Activated CD4-positive, alpha-beta T cell treated with anti-CD3 and anti-CD28 coated beads for 36 hours (primary cell): ENCODE measurements at places on chromosomes 11 and 22.

DNA sequence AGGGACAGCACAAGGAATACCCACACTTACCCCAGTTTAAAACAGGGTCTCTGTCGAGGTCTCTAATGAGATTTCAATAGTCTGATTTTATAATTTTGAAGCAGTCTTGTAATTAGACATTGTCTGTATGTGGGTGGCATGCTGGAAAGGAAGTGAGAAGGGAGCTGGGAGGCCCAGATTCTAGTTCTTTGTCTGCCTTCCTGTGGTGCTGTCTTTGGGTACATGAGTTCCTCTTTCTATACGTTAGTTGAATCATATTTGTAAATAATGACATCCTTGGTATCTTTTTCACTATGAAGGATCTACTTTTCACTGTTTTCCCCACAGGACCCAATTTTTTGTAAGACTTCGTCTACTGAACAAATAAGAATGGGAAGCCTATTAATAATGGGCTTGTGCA is 42.0 kb upstream of the TENM4 start:
- DNase-seq = peak; percentile 5

DNA sequence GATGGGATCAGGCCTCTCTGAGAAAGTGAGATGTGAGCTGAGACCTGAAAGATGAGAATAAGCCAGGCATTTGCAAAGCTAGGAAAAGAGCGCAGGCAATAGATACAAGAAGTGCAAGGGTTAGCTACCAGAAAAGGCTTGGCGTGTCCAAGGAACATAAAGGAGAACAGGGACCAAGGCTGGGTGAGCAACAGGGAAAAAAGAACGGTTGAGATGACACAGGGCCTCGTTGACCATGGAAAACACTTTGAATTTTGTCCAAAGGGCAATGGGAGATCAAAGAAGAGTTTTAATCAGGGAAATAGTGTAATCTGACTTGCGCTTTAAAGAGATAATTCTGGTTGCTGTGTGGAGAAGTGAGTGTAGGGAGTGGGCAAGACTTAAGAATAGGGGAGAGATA is 35.0 kb downstream of the RAB30 start:
- no peak for DNase-seq

DNA sequence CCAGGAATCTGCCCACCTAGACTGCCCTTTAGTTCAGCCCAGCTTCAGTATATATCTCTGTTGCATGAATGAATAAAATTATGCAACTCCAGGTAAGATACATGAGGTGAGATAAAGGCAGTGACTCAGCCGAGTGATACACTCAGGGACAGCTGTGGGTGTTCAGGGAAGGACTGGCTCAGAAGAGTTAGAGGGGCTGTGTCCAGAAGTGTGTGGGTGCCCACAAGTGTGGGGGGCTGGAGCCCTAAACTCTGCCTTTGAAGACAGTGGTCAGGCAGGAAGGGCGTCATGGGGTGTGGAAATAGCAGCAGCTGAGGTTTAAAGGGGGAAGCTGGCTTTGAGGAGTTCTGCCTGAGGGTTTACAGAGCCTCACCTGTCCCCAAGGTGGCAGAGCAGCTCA is 8.3 kb downstream of the FTH1 start:
- no peak for DNase-seq

GRCh38 chr22:17638182-17638431 is 450 bp upstream of the BCL2L13 start:
- no peak for DNase-seq

DNA sequence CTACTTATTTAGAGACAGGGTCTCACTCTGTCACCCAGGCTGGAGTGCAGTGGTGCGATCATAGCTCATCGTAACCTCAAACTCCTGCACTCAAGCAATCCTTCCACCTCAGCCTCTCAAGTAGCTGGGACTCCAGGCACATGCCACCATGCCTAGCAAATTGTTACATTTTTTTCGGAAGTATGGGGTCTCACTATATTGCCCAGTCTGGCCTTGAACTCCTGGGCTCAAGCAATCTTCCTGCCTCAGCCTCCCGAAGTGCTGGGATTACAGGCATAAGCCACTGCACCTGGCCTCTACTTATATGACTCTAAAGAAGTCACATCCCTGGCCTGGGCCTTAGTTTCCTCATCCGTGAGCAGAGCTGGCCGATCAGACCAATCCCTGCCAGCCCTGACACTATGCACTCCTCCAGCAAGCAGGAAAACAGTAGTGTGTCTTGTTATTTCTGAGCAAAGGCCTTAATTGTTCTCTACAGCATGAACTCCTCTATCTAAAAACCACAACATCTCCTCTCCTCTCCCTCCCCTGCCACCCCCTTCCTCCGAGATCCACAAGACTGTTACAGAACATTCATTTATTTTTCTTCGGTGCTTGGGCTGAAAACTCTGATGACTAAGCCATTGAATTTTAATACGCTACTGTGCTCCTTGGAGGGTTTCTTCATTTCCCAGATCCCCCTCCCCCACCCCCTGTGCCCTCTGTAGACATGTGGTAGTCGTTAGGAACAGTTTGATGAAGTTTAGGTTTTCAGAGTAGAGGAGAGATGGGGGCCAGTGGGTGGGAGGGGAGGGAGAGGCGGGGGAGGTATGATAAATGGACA is 91.5 kb downstream of the ABTB2 start:
- DNase-seq = no peak

DNA sequence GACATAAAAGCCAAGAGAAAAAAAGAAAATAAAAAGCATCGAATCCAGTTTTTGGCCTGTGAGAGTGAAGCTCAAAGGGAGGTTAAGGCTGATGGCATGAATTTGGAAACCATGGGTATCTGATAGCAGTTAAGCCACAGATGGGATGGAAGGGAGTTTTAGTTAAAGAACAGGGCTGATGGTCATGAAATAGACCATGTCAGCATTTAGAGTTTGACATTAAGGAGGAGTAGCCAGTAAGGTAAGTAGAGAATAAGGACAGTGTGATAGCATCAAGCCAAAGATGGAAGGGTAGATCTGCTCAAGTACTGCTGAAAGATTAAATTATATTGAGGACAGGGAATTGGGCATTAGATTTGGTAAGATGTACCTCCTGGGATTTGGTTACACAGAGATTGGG is 826.5 kb downstream of the NTM start:
- DNase-seq = no peak

GRCh38 chr11:64866173-64866491 is 12.3 kb downstream of the EHD1 start:
- no peak for DNase-seq

- DNase-seq = no peak
Observed at GRCh38 chr22:48741540-48741939, 1086.1 kb downstream of the BRD1 start.

DNA sequence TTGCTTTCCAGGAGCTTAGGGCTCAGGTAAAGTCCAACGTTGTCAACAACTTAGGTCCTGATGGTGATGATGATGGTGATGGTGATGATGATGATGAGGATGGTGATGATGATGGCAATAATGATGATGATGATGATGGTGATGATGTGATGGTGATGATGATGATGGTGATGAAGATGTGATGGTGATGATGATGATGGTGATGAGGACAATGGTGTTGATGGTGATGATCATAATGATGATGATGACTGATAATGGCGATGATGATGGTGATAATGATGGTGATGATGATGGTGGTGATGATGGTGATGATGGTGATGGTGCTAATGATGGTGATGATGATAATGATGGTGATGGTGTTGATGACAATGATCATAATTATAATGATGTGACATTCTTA is 750.2 kb downstream of the TBC1D22A start:
- no peak for DNase-seq

DNA sequence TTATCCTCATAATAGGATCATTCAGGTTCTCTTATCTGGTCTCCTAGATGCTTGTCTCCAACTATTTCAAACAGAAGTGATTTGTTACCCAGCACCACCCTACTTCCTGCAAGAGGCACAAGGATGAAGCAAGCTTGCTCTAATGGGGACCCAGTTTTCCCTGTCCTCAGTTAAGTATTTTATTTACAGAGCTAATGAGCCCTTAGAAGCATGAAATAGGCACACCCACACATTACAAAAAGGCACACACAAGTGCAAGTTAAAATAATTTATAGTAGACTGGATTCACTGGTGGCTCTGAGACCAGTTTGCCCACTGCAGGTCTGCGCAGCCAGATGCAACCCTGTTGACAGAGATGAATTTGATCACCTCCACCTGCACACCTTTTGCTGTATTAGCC is 167.5 kb downstream of the KIRREL3 start:
- no peak for DNase-seq

GRCh38 chr11:77402218-77402556 is 71.7 kb downstream of the PAK1 start:
- DNase-seq = no peak

GRCh38 chr11:14242187-14242586 is 116.8 kb downstream of the RRAS2 start:
- DNase-seq = no peak

DNA sequence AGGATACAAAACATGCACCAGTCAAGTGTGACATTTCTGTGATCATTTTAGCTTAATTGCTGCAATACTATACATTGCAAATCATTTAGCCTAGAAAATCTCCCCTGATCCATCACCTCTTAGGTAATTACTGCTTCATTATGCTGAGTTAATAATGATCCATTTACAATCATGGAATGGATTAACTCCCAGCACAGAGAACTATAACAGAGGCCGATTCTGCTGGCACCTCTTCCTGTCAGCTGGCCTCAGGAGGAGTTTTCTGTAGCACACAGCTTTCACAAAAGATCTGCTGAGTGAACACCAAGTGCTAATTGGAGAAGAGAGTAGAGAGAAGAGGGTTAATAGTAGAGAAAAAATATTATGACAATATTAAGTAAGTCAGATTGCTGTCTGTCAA is 591.8 kb upstream of the KIRREL3 start:
- no peak for DNase-seq

- DNase-seq = no peak
Observed at GRCh38 chr11:35722641-35723040, 60.1 kb downstream of the TRIM44 start.

DNA sequence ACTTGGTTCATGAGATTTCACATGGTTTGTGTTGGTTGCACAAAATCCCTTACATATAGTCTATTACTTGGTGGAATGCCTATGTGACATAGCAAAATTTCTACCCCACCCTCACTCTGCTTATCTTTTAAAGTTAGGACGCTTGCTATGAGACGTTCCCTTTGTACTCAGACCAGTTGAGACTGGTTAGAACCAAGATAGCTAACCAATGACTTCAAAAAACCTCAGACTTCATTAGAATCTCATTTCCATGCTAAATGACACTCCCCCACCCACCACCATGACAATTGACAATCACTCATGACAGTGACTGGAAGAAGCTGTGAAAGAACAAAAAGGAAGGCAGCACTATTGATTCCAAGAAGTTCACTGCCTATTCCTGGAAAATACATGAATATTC is 313.6 kb downstream of the ETS1 start:
- no peak for DNase-seq

GRCh38 chr11:44858796-44859527 is 91.7 kb downstream of the TP53I11 start:
- DNase-seq = no peak

DNA sequence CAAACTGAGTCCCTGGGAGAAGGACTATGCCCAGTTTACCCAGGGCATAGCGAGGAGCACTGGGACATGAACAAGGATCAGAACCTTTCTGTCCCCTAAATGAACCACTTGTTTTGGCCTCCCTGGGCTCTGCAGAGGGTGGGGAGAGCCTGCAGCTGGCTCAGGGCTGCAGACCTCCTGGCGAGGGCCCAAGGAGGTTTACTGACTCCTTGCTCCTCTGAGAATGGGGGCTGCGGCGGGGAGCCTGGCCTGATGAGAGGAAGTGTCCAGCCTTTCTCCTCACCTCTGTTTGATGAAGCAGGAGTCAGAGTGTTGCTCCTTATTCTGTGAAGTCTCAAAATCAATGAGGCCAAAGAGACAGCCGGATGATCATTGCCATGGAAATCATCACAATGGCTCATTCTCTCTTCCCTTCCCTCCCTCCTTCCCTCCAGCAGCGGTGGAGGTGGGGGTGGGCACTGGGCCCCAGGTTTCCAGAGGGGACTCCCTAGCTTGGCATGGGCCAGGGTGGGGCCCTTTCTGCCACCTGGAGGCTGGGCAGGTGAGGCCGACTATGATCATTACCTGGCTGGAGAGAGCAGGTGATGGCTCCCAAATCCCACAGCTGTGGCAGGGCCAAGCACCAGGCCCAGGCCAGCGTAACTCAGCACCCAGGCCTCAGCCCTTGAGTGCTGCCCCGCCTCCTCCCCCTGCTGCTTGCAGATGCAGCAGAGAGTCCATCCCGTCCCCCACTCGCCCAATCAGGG is 169.7 kb downstream of the CEP164 start:
- no peak for DNase-seq

DNA sequence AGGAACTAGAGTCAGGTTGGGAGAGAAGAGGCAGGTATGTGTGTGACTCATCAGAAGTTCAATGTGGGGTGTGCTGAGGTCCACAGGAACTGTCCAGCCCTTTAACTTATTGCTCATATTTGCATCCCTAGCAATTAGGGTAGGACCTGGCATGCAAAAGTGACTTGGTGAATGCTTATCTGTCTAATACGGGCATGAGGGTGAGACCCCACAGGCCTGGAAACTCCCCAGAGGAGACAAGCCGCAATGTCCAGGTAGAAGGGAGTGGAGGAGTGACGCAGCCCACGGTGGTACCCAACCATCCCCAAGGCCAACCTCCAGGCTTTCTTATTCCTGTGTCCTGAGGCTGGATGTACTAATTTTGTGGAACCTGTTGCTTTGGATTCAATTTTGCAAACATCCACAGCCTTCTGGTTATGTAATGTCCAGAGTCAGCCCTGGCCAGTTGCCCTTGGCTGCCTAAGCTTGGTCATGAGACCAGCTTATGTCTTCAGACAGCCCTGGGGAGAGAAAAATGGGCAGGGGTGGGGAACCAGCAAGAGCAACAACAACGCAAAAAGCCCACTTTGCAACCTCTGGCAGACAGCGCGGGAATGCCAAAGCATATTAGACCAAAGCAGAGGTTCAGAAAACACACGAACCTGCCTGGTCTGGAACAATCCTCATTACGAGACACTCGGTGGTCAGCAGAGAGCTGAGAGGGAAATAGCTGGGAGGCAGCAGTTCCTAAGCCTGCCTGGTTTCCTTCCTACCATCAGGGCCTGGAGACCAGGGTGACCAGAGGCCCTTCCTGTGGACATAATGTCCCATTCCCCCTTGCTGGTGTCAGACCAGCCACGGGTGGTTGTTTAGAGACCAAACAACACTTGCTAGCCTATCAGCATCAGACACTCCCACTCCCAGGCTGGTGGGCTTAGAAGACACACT is 49.3 kb downstream of the TIMP3 start:
- no peak for DNase-seq

- DNase-seq = no peak
Observed at GRCh38 chr11:25529572-25529971, 802.4 kb upstream of the ANO3 start.

- DNase-seq = no peak
Observed at GRCh38 chr11:17244046-17244445, 32.5 kb upstream of the NUCB2 start.

DNA sequence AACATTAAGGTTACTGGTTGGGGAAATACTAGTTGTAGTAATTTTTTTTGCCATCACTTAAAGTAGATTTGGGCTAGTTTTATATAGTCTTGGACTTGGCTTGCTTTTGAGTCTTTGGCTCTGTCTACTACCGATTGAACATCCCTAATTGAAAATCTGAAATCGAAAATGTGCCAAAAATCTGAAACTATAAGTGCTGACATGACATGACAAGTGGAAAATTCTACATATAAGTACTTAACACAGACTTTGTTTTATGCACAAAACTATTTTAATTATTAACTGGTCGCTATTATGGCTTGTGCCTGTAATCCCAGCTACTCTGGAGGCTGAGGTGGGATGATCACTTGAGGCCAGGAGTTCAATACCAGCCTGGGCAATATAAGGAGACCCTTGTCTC is 22.5 kb downstream of the RNF169 start:
- DNase-seq = no peak

- DNase-seq = peak; percentile 92
Observed at GRCh38 chr22:50530877-50531545, 1.2 kb upstream of the TYMP start.
